ENCODE measurements at places on chromosomes 7 and 10.

GRCh38 chr10:13787015-13787421 lies 200.3 kb downstream of the PRPF18 start:
- peak; percentile 58 for DNase-seq

- no peak for DNase-seq
These were observed 31.3 kb upstream of the DAGLB start for GRCh38 chr7:6479067-6479466.

GRCh38 chr7:145845345-145845744 lies 271.3 kb upstream of the CNTNAP2 start:
- DNase-seq = no peak

DNA sequence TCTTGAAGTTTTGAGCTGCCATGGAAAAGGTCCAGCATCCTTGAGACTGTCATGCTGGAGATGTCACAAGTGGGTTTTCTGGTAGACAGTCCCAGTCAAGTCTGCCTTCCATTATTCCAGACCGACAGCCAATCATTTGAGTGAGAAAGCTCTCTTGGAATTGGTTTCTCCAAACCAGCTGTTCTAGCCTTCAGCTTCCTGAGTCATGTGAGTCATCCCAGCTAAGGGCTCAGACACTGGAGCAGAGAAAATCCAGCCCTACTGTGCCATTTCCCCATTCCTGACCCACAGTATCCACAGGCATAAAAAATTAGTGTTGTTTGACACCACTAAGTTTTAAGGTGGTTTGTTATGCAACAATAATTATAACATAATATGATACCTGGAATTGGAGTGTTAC lies 219.0 kb downstream of the ADRA2A start:
- DNase-seq = no peak

DNA sequence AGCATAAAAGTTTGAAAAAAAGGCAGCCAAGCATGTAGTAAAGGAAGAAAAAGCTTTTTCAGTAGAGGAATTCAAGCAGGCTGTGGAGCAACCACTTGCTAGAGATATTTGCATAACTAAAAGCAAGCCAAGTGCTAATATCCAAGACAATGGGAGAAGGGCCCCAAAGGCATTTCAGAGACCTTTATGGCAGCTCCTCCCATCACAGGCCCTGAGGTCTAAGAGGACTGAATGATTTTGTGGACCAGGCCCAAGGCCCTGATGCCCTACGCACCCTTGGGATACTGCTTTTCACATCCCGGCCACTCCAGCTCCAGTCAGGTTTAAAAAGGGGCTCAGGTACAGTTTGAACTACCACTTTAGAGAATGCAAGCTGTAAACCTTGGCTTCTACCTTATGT lies 261.7 kb upstream of the SEMA3C start:
- no peak for DNase-seq

- no peak for DNase-seq
These were observed 35.2 kb upstream of the BMPR1A start for GRCh38 chr10:86721232-86721631.

DNA sequence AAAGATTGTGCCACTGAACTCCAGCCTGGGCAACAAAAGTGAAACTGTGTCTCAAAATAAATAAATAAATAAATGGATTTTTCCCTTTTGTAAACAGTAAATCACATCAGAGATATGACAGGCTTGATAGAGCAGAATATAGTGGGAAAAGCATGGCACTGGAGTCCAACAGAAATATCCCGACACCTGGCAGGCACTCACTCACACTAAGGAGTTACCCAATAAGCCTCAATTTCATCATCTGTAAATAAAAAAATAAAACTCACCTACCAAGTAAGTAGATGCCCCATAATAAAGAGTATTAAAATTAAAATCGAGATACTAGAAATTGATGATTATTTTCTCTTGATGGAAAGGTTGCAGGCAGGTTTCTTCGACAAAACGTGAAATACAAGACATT lies 1.7 kb downstream of the ATE1 start:
- no peak for DNase-seq

DNA sequence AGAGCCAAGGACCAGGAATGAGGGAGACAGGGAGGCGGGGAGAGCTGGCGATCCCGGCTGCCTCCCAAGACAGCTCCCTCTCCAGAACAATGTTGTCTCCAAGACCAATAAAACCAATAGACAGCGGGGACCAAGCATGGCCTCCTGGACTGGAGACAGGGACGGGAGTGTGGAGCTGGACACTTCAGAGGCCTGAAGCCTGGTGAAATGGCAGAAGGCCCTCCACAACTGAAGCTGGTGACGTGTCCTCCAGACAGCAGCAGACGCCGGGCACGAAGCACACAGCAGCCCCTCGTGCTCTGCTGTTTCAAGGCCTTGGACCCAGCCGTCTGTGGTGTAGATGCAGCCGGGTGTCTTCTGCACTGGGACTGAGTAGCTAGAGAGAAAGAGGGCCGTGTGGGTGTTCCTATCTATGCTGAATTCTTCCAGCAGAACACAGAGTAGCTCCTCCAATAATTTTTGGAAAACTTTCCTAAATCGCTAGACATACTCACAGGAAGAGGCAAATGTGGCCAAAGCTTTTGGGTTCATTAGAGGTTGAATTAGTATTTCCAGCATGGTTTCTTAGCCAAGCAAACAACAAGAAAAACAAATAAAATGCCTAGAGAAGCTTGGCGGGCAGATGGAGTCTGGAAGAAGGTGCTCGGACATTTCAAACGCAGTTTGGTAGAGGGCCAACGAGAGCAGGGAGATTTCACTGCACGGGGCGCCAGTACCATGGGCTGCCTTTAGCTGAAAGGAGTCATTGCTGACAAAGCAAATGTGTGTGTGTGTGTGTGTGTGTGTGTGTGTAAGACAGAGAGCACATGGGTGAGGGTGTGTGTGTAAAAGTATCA lies 570.4 kb downstream of the TCERG1L start:
- no peak for DNase-seq

Measured in activated CD8-positive, alpha-beta memory T cell treated with anti-CD3 and anti-CD28 coated beads for 4 hours (primary cell).